ENCODE measurements at places on chromosomes 3 and 15.

DNA sequence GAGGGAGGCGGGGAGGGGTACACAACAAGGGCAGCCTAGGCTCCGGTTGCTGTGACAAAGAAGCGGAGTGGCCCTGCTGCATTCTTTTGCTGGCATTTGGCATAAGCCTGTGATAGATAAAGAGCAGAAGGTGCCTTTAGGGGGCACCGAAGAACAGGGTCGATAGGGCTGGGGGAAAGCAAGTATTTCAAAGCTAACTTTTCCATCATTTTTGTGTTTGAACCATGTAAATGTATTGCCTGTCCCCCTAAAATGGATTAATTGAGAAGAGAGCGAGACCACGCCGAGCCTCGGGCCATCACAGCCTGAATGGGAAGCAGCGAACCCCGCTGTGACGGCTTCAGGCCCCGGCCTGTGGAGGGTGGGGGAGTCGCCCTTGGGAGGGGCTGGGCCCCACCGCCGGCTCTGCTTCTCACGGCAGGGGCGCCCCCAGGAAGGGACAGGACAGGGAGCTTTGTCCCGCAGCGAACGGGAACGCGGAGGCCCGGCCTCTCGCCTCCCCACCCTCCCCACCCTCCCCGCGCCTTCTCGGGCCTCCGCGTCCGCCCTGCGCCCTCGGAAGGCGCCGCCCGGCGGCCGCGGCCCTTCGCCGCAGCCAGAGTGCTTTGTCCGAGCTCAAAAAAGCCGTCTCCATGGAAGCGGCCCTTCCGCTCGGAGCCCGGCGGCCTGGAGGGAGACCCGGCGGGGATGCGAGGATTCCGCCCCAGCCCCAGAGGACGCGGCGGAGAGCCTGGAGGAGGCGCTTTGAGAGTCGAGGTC is 32.4 kb upstream of the ALDH1L1 start:
- no peak for DNase-seq

DNA sequence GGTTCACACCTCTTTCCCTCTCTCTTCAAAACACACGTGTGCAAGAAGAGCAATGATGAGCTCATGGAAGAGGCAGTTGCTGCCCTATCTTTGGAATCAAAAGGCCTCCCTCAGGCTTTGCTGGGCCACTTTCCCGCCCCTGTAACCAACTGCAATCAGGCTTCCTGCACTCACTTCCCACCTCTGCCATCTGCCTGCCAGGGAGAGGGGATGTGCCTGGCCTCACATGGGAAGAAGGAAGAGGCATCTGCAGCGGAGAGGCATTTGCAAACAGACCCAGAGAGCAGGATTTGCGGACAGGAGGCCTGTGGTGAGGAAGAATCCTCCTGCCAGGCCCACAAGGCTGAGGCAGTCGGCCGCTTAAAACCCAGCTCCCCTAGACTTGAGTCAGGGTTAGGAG is 175.6 kb upstream of the ATP10A start:
- no peak for DNase-seq

GRCh38 chr3:186882881-186883685 is 40.6 kb downstream of the ADIPOQ start:
- no peak for DNase-seq

DNA sequence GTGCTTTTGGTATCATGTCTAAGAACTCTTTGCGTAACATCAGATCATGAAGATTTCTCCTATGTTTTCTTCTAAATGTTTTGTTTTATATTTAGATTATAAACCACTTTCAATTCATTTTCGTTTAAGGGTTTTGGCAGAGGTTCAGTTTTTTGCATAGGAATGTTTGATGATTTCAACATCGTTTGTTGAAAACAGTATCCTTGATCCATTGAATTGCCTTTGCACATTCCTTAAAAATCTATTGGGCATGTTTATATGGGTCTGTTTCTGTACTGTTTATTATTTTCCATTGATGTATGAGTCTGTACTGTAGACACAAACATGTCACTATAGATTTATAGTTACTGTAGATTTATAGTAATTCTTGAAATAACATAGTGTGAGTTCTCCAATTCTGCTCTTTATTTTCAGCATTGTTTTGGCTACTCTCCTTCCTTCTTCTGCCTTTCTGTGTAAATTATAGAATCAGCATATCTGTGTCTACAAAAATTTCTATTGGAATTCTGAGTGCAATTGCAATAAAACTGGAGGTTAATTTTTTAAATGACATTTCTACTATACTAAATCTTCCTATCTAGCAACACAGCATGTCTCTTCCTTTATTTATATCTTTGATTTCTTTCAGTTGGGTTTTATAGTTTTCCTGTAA is 374.0 kb downstream of the SV2B start:
- no peak for DNase-seq

DNA sequence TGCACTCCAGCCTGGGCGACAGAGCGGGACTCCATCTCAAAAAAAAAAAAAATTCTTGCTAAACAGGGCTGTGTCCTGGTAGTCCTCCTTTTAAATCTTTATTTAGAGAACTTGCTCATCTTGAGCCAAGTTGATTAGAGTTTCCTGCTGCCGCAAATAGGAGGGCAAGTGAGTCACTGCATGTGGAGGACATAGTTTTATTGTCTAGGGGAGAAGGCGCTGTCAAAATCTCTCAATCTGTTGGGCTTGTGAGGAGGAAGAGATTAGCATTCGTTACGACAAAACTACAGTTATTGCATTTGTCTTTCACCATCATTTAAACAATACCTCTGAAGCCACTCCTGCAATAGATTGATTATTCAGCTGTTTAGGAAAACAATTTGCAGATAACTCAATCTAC is 11.5 kb downstream of the MUC4 start:
- no peak for DNase-seq

GRCh38 chr15:52228921-52229320 is 37.7 kb upstream of the GNB5 start:
- DNase-seq = no peak

DNA sequence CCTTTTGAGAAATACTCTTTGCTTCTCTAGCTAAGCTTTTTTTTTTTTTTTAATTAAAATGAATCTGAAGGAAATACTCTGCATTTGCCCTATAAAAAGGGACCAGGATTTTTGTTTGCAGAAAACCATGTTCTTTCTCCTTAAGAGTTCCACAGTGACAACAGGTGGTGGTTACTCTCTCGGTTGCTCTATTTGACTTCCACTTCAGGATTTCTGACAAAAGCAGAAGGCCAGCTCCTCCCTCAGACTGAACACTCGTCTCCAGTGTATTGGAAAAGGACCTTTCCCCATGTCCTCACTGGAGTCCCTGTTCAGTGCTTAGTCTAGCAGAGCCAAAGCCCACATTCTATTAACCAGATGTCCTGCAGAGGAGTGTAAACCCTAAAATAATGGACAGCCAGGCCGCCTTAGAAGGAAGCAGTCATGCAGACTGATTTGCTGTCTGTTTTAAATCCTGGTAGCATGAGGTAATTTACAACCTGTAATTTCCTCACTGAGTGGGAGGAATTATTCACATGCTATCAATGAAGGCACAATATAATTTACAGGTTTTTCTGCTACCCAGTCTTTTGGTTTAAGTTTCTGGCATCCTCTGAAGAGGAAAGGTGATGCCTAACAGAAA is 599.3 kb downstream of the PYDC2 start:
- no peak for DNase-seq

GRCh38 chr3:157961665-157962064 is 144.6 kb downstream of the SHOX2 start:
- DNase-seq = no peak

DNA sequence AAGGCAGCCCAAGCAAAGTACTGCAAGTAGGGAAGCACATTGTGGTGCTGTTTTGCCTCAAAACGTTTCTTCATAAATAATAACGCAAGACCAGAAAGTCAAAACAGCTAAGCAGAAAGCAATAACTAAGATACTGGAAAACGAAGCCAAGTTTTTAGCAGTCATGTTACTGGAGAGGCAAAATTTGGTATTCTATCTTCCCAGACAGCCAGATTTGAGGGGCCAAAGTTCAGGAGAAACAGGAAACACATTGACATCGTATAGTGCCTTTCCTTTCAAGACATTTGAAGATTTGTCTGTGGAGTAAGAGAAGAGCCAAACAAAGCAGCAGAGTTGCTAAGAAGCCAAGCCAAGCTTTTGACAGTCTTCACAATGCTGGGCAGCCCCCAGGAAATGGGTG is 843.6 kb upstream of the NECTIN3 start:
- no peak for DNase-seq

DNA sequence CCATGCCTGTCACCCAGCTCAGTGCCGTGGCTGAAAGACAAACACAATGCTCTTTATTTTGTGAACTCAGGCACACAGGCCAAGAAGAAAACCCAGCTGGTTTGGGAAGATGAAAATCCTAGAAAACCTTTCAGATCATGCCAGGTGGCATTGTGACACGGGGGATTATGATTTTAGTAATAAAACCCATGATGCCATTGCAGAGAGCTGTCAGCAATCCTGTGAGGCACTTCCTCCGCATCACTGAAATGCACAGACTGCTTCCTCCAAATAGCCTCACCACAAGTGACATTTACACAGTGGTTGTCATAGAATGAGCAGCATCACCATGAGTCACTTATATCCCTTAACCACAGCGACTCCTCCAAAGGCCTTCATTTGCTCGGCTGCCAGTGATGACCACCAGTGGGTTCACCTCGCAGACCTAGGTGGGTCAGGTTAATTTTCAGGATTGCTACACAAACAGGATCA is 22.7 kb downstream of the ABHD6 start:
- DNase-seq = no peak

DNA sequence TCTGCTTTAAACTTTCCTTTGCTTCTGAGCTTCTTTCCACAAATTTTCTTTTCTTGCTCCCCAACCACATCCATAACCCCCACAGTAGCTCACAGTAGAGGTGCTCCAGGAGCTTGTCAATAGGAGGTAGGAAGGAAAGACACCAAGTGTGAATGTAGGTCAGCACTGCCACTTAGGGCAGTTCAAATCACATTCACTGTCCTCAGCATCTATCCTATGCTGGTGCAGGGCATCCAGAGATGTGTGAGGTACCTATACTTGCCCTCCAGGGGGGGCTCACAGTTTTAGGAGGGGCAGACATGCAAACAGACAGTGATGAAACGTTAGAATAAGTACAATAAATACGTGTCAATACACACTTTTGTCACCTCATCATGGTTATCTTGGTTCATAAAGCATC is 1.5 kb upstream of the SPSB4 start:
- DNase-seq = no peak

- no peak for DNase-seq
These were observed 325.4 kb downstream of the UACA start for GRCh38 chr15:70437882-70438451.

DNA sequence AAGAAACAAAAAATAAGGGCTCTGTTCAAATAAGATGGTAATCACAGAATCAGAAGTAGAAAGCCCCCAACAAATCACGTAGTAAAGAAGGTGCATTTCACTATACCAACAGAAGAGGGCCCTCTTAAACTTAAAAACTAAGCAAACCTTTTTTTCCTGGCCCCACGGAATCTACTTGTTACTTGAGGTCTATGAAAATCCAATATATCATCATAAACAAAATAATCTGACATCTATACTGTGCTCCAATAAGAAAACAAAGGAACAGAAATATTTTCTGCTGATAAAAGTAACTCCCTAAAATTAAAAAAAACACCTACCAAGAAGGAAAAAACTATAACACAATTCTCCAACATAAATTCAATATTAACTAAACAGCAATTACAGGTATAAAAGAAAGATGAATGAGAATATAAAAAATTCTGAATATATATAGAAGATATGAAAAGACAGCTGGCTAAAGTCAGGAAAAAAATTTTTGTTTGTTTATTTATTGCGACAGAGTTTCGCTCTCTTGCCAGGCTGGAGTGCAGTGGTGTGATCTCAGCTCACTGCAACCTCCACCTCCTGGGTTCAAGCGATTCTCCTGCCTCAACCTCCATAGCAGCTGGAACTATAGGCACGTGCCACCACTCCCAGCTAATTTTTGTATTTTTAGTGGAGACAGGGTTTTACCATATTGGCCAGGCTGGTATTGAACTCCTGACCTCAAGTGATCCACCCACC is 81.8 kb downstream of the CLASP2 start:
- no peak for DNase-seq

DNA sequence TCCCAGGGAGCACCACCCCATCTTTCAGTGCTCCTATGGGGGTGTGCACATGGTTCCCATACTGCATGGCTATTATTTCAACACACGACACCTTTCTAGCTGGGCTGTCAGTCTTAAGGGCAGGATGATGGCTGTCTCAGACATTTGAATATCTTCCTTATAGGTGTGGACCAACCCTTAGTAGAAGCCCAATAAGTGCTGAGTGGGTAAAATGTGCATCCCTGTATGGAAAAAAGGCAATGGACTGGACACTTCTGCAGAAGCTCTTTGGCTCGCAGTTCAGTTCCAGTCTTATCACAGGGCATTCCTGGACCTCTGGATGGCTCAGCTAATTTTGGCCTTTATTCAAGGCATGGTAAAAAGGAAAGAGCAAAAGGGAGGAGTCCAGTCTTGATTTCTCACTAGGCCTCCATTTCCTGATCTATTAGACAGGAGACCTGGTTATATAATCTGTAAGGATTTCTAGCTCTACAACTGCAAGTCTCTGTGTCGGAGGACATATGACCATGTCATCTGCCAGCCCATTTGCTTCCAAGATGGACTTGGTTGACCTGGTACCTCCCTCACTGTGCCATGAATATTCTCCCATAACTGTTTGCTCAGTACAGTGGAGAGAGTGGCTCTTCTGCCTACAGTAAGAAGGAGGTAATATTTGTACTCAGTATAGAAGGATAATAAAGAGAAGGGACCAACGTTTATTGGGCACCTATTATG is 53.8 kb upstream of the RASGRP1 start:
- no peak for DNase-seq

DNA sequence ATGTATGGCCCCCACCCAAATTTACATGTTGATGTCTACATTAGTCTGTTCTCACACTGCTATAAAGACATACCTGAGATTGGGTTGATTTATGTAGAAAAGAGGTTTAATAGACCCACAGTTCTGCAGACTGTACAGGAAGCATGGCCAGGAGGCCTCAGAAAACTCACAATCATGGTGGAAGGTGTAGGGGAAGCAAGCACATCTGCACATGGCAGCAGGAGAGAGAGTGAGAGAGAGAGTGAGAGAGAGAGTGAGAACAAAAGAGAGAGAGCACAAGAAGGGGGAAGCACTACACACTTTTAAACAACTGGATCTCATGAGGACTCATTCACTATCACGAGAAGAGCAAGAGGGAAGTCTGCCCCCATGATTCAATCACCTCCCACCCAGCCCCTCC is 130.5 kb downstream of the XXYLT1 start:
- DNase-seq = no peak

- DNase-seq = no peak
These were observed 459.7 kb upstream of the EPHA6 start for GRCh38 chr3:96354742-96355141.

All from thoracic aorta (tissue), 2 donors.